Head of caudate nucleus (tissue), 42 donors: ENCODE measurements at places on chromosomes 3 and 15.

- peak; percentile 43 for DNase-seq
These were observed 22.5 kb upstream of the BFSP2 start for GRCh38 chr3:133377396-133377795.

- DNase-seq: no peak
These were observed 7.3 kb upstream of the ATP2B2 start for GRCh38 chr3:10512687-10513086.

- peak; percentile 86 for DNase-seq
These were observed at the start of gene CAMKV for GRCh38 chr3:49869525-49870126. Gene CAMKV, minus strand, starts transcription at chr3:49869906. Its CDS starts 7,518 bp downstream, at chr3:49862388.

GRCh38 chr3:139695426-139696313, 17.9 kb upstream of the NMNAT3 start:
- no peak for DNase-seq

GRCh38 chr3:126971891-126972351, 11.0 kb upstream of the PLXNA1 start:
- peak; percentile 75 for DNase-seq

- DNase-seq: no peak
These were observed 49.8 kb downstream of the GASK1A start for GRCh38 chr3:43028678-43029490.

DNA sequence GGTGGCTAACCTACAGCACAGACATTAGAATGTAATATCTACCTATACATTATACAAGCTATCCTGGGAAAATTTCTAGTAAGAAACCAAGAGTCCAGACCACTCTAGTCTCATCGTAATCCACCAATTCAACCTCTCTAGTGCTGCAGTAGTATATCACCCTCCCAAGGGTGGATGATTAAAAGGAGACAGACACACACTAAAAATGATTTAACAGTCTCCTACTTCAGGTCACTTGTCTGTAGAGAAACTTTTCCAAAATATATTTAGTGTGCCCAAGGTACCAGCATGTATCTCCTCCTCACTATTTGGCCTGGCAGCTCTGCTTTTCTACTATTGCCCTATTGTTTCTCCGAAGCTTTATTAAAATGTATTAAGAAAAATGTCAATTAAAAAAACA, 45.0 kb downstream of the ZBTB20 start:
- DNase-seq: no peak

DNA sequence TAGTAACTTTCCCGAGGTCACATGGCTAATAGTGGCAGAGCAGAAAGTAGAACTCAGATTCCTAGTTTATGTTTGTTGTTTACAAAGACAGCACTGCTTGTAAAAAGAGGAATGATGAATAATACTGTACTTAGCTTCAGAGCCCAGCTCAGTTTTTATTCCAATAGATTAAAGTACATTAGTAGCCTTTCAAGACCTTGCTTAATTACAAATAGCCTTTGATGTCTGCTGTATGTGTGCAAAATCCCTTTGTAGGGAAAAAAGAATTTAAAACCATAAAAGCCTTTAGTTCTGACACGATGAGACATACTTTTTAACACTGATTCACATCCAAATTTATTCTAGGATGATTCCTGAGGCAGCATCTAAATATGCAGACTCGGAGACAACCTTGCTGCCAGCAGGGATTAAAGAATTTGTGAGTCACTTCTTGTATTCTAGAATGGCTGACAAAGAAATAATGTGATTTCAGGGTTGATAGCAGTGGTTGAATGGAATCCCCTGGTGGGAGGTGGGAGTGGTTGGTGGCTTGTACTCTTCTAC, 324.2 kb upstream of the TGFBR2 start:
- no peak for DNase-seq

DNA sequence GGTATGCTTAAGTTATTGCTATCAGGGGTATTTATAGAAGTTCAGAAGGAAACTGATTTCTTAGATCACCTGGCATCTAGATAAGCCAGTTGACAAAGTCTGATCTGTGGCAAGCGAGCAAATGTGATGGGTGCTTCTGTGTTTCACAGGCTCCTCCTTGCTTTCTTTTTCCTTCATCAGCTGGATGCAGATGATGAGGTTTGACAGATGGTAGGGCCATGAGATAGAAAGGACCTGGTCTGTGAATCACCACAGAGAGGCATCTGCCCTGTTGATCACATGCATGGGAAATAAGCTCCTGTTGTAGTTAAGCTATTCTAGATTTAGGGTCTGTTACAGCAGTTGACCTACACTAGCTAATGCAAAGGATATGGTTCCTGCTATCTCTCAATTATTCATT, 372.0 kb downstream of the NEK10 start:
- no peak for DNase-seq

- DNase-seq: no peak
These were observed 60.6 kb upstream of the GAP43 start for GRCh38 chr3:115562636-115563267.

DNA sequence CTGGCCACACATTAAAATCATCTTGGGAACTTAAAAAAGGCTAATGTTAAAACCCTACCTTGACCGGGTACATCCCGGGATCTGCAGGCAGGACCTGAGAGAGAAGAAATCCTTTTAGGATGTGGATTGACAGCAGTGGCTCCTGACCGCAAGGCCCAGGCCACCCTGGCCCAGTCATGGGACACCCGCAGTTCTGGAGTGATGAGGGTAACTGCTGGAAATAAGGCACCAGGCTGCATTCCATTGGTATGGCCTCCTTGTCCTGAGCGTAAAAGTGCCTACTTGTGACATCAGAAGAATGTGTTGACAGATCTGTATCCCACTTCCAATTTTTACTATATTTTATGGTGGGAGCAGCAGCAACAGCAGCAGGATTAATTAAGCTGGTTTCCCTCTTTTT, 63.4 kb upstream of the GSK3B start:
- no peak for DNase-seq

DNA sequence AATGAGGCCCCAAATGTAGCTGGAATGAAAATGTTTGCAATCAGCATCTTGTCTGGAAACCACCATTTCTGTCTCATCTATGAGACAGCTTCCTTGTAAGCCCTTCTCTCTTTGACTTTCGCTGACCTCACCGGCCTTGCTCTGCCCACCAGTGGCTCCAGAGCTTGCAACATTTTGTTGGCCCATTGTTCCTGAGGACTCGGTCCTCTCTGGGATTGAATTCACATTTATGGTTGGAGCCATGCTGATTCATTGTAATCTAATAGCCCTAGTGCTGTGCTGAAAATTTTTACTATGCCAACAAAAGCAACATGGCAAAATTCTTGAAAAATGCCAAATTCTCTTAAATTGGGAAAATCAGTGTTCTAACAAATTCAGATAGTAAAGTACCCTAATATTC, 37.2 kb downstream of the ABHD5 start:
- DNase-seq: no peak

DNA sequence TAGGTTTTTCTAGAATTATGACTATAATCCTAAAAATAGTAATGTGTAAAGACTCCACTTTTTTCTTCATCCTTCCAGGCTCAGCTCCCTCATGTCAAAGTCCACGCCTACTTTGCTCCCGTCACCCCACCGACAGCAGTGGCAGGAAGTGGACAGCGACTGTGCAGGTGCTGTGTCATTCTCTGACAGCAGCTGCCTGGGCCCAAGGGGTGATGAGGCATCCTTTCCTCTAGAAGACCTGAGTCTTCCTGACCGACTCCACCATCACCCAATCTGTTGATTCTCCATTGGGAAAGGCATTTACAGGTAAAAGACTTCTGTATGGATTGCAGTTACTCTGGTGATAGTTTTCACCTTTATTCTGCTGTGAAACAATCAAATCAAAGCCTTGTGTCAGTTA, 54.8 kb downstream of the UBP1 start:
- no peak for DNase-seq

GRCh38 chr3:115245438-115245837, 98.3 kb upstream of the ZBTB20 start:
- DNase-seq: no peak

DNA sequence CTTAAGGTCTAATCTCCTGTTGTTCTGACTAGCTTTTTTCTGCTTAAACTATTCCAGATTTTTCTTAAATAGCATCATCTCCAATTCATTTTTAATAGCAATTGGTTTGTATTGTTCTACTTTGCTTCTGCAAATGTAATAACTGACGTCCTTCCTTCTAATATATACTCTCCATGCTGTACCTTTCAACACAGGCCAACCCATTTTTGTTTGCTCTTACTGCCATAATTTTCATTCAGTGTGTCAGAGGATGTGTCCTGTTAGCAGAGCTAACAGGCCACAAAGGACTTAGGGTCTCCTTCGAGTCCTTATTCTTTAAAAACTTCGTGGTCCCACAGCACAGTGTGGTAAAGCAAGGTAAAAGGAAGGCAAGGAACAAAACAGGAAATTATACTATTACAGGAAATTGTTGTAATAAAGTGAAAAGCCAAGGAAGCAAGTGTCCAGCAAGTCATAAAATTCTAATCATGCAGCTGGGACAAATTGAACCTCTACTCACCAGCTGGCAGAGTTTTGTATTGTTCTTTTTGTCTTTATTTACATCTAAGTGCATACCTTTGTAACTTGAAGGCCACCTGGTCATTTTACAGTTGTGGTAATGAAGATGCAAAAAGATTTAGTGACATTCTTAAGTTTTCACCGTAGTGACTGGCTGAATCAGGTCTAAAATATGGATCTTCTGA, 64.9 kb upstream of the ZBTB20 start:
- no peak for DNase-seq

GRCh38 chr3:61531528-61531927, 29.8 kb upstream of the PTPRG start:
- DNase-seq: no peak
